Liver (tissue), 10 donors: ENCODE measurements at places on chromosomes 5 and 9.

GRCh38 chr5:125381290-125381689, 634.9 kb upstream of the ZNF608 start:
- no peak for DNase-seq

- no peak for DNase-seq
Measured at GRCh38 chr9:110095776-110096175, 112.2 kb downstream of the C9orf152 start.

DNA sequence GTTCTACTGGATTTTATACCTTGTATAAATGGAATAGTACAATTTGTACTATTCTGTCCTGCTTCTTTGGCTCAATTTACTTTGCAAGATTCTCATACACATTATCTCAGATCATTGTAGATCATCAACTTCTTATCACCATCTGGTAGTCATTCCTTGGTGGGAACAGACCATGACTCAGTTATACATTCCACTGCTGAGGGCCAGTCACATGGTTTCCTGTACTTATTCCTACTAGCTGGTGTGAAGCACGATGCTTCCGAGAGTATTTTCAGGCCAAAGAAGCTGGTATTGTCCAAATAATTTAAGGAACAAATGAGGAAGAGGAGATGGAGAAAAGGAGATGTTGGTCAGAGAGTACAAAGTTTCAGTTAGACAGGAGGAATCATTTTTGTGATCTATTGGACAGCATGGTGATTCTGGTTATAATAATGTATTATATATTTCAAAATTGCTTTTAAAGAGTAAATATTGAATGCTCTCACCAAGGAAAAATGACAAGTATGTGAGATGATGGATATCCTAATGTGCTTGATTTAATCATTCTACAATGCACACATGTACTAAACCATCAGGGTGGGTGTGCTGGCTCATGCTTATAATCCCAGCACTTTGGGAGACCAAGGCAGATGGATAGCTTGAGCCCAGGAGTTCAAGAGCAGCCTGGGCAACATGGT, 124.1 kb downstream of the SYK start:
- DNase-seq = no peak

DNA sequence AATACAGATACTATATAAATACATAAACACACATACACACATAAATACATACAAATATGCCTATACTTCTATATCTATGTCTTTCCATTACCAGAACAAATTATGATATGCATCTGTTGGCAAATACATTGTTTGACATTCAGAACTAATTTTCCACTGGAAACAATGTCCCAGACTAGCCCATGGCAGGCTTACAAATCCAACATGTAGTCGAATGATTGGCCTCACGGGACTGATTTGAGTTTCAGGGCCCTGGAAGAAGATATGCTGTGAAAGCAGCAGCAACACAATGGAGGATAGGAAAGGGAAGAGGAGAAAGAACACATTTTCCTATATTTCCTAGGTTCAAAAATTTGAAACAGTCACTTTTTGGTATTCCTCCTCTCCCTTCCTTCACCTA, 881.1 kb upstream of the DMAC1 start:
- DNase-seq = no peak

- DNase-seq = no peak
Measured at GRCh38 chr5:176557846-176558245, 8.7 kb downstream of the CDHR2 start.

DNA sequence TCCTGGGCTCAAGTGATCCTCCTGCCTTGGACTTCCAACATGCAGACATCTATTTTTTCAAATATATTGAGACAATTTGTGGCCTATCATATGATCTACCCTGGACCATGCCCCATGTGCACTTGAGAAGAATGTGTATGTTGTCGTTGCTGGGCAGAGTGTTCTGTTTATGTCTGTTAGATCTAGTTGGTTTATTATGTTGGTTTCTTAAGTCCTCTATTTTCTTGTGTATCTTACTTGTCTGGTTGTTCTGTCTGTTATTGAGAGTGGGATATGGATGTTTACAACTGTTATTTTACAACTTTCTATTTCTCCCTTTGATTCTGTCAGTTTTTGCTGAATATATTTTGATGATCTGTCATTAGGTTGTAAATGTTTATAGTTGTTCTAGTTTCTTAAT, 10.2 kb upstream of the TMEM171 start:
- DNase-seq = no peak

GRCh38 chr9:13716601-13717321, 437.3 kb upstream of the MPDZ start:
- DNase-seq = no peak

- DNase-seq = no peak
Measured at GRCh38 chr9:93086447-93087224, 9.4 kb upstream of the CARD19 start.

GRCh38 chr5:150431048-150431447, 18.3 kb upstream of the CD74 start:
- no peak for DNase-seq

- no peak for DNase-seq
Measured at GRCh38 chr5:148950892-148951291, 112.0 kb downstream of the SH3TC2 start.

DNA sequence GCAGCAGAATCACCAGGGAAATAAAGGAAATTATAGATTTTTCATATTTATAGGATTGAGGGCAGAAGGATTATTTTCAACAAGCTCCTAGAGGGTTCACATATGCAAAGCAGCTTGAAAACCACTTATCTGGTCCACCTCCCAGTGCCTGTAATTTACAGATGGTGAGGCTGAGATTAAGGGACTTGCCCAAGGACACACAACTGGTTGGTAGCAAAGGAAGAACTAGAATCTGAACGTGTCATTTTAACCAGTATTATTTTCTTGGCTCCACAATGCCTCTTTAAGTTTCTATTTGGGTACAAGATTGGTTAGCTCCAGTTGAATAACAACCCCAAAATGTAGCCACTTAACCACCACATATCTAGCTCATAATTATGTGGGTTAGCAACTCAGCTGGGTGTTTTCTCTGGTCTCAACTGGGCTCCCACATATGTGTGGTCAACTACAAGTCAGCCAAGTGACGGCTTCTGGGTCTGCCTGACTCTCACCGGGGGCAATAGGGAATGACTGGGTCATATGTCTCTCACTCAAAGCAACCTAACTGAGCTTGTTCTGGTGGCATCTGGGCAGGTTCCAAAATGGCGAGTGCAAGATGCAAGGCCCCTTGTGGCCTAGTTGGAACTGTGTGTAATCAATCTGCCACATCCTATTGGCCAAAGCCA, 127.7 kb downstream of the ZDHHC21 start:
- no peak for DNase-seq

DNA sequence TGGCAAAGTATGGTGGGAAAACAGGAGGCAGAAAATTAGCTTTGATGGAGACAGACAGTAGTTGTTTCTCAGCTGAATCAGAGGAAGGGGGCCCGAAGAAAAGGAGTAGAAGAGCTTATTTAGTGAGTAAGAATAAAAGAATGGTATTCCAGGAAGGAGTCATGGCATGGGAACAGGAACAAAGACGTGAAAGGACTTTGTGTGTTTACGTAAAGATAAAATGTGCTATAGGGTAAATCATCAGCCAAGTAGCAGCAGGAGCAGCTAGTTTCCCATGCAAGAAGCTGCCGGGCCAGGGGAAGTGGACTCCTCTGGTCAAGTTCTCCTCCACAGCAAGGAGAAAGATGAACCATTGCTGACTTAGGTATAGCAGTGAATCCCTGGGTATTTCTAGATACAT, 454.5 kb downstream of the HINT1 start:
- no peak for DNase-seq

DNA sequence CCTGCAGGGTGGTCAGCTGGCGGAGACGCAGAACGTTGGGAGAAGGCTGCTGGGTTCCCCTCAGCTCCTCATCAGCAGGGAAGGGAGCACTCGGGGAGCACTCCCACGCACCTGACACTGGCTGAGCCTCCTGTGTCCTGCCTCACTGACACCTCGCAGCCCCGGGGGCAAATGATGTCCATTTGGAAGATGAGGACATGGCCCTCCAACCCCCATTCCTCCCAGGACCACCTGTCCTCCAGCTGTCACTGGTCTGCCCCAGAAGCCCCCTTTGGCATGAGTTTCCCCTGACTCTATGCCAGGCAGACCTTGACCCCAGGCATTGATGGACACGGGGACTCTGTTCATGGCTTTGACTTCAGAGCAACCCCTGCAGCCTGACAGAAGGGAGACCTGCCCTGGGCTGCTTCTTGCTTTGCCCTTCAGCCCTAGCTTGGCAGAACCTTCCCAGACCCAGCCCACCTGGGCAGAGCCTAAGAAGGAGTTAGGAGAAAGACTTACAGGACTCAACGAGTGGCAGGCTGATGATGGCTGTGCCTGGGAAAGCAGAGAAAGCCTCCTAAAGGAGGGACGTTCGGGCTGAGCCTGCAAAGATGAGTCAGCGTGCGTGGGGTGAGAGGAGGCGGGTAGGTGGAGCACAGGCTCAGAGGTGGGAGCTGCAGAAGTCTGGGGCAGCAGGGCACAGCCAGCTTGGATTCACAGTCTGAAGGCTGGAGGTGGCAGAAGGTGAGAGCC, 90.6 kb downstream of the LMX1B start:
- DNase-seq = no peak

DNA sequence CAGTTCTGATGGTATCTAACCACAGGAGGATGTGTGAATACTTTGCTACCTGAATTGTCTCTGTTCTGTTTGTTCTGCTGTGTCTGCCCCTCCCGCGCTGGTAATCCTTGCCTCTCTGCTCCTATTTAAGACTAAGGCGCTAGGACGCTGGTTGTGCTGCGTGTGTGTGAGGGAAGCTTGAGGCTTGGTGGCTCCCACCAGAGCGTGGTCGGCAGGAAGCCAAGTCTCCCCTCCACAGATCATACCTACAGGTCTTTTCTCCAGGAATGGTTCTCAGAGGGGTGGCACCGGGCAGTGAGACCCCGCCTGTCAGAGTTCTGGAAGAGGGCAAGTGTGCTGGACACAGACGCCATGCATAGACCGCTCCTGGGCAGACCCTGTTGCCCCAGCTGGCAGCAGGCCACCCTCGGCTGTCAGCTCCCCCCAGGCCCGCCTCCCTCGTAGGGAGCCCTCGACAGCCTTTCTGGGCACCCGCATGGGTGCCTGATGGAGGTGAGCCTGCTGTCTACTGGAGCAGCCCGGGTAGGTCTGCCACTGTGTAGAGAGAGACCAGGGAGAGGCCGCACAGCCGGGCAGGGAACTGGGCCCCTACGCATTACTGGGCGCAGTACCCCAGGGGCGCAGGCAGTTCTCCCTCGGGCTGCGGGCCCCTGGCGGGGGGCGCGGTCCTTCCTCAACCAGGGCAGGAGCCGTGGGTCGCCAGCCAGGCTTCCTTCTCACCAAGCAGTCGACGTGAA, 53.4 kb upstream of the ROR2 start:
- no peak for DNase-seq

DNA sequence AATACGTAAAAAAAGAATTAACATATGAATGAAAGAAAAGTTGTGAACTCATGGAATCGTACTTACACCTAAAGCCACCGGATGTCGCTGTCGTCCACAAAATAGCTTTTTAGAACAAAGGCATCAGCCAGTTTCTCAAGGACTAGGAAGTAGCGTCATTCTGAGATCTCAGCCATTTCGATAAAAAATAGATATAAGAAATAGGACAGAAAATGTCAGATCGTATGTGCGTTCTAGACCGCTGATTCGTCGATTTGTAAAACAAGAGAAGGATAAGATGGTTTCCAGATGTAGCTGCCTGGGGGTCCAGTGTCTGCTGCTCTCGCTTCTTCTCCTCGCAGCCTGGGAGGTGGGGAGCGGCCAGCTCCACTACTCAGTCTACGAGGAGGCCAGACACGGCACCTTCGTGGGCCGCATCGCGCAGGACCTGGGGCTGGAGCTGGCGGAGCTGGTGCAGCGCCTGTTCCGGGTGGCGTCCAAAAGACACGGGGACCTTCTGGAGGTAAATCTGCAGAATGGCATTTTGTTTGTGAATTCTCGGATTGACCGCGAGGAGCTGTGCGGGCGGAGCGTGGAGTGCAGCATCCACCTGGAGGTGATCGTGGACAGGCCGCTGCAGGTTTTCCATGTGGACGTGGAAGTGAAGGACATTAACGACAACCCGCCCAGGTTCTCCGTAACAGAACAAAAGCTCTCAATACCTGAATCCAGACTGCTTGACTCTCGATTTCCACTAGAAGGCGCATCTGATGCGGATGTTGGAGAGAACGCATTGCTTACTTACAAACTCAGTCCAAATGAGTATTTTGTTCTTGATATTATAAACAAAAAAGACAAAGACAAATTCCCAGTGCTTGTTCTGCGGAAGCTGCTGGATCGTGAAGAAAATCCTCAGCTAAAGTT, at the start of gene PCDHA10:
PCDHA10 (plus strand) TSS at position 126 of the 903 bp plus-strand sequence; CDS start at position 278, 152 bp downstream.
- no peak for DNase-seq

DNA sequence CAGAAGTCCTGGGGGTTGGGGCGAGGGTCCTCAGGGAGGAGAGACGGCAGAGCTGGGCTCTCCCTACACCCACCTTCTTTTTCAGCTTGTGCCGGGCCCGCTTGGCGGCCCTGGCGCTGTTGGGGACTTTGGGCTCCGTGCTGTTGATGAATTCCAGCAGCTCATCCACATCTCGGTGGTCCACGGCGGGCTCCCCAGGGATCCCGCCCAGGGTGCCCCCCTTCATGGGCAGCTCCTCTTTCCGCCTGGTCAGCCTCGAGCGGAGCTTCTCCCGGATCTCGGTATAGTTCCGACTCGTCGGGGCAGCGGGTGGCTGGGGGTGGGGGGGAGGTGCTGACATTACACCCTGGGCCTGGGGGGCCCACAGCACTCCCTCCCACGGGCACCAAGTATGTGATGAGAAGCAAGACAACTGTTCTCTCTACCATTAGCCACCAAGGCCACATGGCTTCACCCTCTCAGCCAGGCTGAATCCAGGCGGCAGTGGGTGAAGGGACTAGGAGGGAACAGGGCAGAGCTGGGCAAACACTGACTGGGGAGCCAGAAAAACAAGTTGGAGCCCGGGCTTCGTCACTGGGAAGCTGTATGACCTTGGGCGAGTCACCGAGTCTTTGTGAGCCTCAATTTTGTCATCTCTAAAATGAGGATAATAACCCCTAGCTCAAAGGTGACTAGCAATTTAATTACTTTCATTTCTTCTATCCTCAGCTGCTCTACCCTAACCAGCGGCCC, 14.6 kb upstream of the DDX41 start:
- DNase-seq = no peak

DNA sequence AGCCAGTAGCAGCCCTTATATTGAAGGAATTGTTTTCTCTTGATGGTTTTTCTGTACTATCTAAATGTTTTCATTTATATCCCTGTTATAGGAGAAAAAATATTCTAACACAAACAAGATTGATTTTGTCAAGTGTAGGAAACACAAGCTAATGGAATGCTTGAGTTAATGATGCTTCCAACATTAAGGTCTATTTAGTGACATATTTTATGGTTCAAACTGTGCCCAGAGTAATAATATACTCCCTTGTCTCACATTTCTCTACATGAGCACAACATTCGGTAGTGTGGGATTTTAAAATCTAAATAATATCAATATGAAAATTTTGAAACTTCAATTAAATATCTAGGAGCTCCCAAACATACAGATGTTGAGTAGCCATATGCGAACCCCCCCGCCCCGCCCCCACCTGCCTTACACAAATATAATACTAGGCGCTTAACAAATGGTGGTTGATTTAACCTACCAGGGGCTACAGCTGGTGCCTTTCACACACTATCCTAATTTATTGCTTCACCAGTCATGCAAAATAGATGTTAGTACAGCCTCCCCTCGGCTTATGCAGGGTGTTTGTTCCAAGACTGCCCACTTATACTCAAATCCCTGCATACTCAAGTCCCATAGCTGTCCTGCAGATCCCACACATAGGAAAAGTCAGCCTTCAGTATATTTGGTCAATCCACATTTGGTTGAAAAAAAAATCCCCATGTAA, 124.1 kb upstream of the ACO1 start:
- DNase-seq = no peak
